Psoas muscle (tissue), 8 donors: ENCODE measurements at places on chromosomes 13 and 19.

- no peak for DNase-seq
These were observed 17.7 kb downstream of the WTIP start for GRCh38 chr19:34499155-34499834.

DNA sequence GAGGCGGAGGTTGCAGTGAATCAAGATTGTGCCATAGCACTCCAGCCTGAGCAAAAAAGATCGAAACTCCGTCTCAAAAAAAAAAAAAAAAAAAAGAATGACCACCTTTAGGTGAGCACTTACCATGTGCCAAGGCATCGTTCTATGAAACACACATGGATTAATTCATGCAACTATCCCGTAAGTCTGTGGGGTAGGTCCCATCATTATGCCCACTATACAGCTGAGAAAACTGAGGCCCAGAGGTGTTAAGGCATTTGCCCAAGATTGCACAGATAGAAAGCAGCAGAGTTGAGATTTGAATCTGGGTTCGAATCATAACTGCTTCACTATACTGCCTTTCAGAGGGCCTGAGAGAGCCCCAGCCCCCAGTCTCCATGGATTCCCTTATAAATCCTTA lies 2.3 kb downstream of the GMFG start:
- DNase-seq, result no peak

GRCh38 chr13:48492096-48492440 lies 40.8 kb downstream of the RCBTB2 start:
- DNase-seq, result no peak

- no peak for DNase-seq
These were observed 27.1 kb downstream of the LNX2 start for GRCh38 chr13:27593267-27593666.

- DNase-seq, result no peak
These were observed 63.6 kb downstream of the RASA3 start for GRCh38 chr13:114068656-114069318.

DNA sequence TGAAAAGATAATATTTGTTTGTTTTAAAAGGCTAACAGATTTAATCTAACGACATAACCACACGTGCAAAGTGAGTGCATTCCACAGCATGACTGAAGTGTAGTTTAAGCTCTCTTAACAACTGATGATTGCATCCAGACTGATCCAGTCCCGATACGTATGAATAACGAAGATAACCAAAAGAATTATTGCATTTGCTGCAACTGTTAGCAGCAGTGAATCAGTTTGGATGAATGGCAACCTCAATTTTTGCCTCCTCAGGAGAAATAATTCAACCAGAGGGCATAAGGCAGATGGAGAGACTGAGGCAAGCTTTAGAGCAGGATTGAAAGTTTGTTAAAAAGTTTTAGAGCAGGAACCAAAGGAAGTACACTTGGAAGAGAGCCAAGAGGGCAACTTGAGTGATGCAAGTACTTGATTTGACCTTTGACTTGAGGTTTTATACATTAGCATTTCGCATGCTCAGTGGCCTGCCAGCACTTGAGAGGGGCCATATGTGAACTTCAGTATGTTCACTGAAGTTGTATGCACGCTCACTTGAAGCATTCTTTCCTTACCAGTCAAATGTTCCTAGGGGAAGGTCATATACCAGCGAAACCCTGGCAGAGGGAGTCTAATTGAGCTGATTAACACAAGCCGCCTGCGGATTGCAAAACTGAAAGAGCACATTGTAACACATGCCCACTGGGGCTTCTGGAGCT lies 835.0 kb upstream of the PCDH20 start:
- no peak for DNase-seq

DNA sequence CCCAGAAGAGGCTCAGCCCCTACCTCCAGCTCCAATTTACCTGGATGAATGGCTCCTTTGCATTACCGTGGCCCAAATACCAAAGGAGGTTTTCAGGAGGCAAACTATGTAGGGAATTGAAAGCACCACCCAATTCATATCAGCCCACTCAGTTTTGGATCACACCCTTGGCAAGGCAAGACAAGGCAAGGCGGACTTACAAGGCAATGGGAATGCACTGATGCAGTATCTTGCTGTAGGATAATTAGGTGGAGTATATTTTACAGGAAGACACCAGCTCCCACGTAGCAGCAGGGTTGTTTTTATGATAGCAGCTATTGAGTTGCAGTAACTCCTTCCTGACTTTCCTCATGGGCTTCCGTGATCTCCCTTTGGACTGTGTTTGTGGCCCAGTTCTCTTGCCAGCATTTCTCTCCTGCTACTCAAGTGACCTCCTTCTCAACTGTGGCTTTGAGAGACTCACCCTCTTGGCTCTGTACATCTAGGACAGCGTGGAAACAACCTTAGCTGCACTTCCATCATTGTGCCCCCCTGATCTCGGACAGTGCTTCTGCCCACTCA lies 935.9 kb downstream of the EFNB2 start:
- no peak for DNase-seq

DNA sequence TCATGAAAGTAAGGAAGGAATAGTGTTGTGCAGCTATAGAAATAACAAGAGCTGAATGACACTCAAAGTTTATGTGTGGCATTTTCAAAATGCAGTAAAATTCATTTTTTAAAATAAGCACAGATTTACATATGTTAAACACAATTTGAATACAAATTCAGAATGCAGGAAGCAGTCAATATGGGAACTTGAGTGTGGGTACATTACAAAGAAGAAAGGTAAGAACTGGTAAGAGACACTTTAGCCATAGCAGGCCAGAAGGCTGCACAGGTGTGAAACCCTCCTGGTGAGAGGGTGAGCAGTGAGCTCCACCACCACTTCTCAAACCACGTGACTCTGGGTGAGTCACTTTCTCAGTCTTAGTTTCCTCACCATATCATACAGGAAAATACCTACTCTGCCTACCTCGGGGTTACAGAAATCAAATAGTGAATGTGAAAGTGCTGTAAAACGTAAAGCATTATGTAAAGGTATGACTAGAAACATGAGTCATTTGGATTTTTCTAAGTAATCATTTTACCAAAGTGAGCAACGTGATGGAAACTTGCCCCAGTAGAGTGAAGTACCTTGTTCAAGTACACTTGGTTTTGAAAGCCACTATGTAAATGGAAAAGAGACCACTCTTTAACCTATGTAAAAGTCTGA lies 40.5 kb downstream of the USP12 start:
- no peak for DNase-seq

GRCh38 chr19:7932276-7932929 lies 6.5 kb upstream of the CTXN1 start:
- DNase-seq, result no peak

GRCh38 chr13:44300895-44301638 lies 72.6 kb upstream of the SERP2 start:
- DNase-seq, result peak; percentile 39

- DNase-seq, result no peak
These were observed 76.1 kb upstream of the POMP start for GRCh38 chr13:28582892-28583240.

DNA sequence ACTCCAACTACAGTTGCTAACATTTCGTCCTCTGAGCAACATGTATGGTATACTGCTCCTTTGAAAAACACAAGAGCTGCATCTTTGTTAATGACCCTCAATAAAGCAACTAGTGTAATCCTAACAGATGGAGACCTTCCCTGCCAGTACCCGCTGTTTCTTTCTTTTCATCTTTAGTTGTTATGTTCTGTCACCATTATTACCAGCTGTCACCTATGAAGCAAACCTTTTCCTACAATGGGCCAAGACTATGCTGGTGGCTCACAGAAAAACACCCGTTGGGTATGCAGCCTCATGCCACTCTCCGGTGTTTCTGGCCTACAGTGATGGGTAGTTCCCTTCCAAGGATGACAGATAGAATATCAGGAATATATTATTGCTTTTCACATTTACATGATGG lies 29.7 kb upstream of the CYSLTR2 start:
- no peak for DNase-seq

GRCh38 chr13:41590122-41590521 lies 132.8 kb downstream of the RGCC start:
- no peak for DNase-seq

DNA sequence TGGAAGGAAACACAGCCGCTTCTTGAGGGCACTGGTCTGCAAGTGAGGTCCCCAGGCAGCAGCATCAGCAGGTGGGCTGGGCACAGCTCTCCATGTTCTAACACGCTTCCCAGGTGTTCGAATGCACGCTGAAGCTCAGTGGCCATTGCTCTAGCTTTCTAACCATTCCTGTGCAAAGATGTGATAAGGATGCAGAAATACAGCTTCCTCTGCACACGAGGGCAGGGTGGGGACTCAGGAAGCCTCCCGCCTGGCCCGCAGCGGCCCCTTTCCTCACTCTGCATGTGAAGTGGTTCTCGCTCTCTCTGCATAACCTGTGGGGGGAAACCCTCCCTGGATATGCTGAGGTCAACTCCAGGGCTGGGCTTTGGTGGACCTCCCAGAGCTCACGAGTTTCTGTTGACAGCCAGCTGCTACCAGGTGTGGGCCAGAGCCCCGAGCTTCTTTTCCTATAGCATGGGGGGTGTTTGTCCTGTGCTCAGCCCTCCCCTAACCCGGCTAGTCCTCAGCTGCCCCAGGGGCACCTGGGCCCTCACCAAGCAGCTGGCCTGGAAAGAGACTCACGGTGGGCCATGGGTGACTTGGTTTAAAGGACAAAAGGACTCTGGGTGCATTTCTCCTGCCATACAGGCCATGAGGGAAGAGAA lies 168.2 kb downstream of the TEX29 start:
- no peak for DNase-seq

GRCh38 chr13:100983111-100983510 lies 308.5 kb upstream of the TMTC4 start:
- DNase-seq, result no peak

- no peak for DNase-seq
These were observed 310.6 kb downstream of the DCT start for GRCh38 chr13:94168783-94169453.

DNA sequence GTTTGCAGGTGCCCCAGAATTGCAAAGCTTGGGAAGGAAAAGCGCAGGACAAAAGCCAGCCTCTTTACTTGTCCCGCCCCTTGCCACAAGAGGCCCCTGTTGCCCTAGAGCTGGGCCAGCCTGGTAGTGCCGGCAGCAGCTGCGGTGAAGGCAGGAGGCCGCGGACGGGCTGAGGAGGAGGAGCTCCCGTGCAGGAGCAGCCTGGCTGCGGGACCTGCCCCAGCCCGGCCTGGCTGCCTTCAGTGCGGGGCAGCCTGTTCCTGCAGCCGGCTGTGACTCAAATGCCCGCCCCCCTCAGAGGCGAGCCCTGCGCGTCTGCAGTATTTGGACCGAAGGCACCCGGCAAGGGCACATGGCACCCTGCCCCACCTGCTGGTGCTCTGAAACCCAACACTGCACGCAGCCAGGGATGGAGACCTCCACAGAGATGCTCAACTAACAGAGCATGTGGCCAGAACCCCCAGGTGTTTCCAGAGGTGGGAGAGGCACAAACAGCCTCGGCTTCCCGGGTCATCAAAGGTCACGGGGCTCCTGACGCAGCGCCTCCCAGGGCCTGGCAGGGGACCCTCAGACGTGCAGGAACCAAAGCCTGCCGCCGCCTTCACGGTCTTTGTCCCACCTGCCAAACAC lies 29.7 kb downstream of the NAXD start:
- peak; percentile 60 for DNase-seq

- no peak for DNase-seq
These were observed 13.1 kb upstream of the HIF3A start for GRCh38 chr19:46283771-46284170.

DNA sequence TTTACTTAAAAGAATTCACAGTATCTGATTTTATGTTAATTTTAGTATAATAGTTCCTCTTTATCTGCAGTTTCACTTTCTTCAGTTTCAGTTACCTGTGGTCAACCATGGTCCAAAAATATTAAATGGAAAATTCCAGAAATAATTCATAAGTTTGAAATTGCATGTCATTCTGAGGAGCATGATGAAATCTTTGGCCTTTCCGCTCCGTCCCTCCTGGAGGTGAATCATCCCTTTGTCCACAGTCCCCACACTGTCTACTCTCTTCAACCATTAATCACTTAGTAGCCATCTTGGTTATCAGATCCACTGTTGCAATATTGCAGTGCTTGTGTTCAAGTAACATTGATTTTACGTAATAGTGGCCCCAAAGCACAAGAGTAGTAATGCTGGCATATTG lies 26.9 kb downstream of the SLITRK6 start:
- DNase-seq, result no peak

- DNase-seq, result no peak
These were observed at the start of gene NAPSA for GRCh38 chr19:50365434-50366306. Gene NAPSA (minus strand): TSS chr19:50365639. CDS start chr19:50365621, 18 bp downstream.

- DNase-seq, result no peak
These were observed 58.7 kb downstream of the LRRC63 start for GRCh38 chr13:46270416-46270815.

GRCh38 chr19:13002166-13002898 lies 7.1 kb downstream of the NFIX start:
- peak; percentile 82 for DNase-seq

GRCh38 chr19:14661372-14661924 lies 13.2 kb downstream of the ADGRE3 start:
- DNase-seq, result no peak

DNA sequence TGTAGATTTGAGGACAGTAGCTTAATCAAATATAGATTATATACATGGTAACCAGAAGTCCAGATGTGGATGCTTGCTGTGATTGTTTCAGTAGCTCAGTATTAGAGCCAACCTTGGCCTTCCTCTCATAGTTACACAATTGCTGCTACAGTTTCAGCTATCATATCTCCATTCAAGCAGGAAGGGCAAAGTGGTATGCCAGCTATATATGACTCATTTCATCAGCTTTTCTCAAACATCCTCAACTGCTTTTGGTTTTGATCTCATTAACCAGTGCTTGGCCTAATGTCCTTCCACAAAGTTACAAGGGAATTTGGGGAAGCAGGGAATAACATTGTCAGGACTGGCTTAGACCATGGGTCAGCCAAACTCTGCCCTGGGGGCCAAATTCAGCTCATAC lies 73.0 kb upstream of the MAB21L1 start:
- no peak for DNase-seq

GRCh38 chr13:52838433-52839107 lies 9.9 kb downstream of the PCDH8 start:
- no peak for DNase-seq
